ENCODE measurements at places on chromosomes 16 and 17. TPM values are rescaled to one million over a fixed set of nuclear protein-coding genes. Genes with fewer than 3 reads are reported as not detected.

Gene PRMT7
- 24.0 TPM for polyA plus RNA-seq

Gene ASPHD1
- polyA plus RNA-seq: 0.77 TPM

DNA sequence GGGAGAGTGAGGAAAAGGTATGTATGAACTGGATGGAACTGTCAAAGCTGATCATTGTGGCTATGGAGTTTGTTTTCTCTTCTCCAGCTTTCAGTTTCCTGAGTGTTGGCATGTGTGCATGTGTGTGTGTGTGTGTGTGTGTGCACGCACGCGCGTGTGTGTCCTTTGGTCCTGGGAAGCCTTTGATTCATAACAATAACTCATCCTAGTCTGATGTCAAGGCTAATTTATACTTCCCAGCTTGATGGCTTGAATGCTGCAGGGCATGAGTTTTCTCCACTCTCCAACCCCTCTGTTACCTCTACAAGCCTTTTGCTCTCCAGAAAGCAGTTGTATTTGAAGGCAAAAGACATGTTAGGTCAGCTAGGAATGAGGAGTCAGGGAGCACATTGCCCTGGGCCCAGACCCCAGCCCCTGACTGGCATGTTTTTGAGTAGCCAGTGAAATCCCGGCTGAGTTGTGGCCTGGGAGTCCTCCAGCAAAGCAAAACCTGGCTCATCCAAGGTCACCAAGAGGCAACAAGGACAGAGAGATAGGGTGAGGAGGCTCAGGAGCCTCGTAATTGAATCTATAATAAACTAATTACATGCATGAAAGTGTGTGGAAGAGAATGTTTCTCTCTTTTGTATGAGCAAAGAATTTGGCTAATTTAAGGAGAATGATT lies 8.9 kb upstream of the CDC42EP4 start:
- DNase-seq: no peak

- DNase-seq: no peak
These were observed 21.6 kb upstream of the BAHCC1 start for GRCh38 chr17:81373536-81374160.

GRCh38 chr17:48308581-48308980 lies 121.4 kb downstream of the SKAP1 start:
- no peak for DNase-seq

GRCh38 chr17:19645734-19646201 lies 2.8 kb upstream of the ALDH3A2 start:
- DNase-seq: peak; percentile 33

Gene CMIP
- polyA plus RNA-seq: 1.9 TPM

Gene SETD1A
- polyA plus RNA-seq: 1.4 TPM

- peak; percentile 32 for DNase-seq
These were observed 23.0 kb upstream of the CHMP6 start for GRCh38 chr17:80968602-80969029.

Gene TCAP
- polyA plus RNA-seq: 0.05 TPM

DNA sequence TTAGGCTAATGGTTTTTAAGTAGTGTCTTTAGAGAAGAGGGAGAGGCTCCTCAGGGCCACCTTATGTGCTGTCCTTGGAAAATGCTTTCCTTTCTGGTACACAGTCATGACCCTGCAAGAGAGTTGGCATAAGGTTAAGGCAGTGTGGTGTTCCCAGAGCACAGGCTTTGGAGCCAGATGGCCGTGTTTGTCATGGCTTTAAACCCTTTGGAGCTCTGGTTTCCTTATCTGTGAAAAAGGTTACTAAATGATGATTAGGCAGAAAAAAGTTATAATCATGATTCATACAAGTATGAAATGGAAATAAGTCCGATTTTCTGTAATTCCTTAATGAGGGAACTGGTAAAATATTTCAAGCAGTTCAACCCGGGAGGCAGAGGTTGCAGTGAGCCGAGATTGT lies 13.2 kb downstream of the UTP4 start:
- DNase-seq: peak; percentile 53

Gene COIL
- polyA plus RNA-seq: 7.3 TPM

DNA sequence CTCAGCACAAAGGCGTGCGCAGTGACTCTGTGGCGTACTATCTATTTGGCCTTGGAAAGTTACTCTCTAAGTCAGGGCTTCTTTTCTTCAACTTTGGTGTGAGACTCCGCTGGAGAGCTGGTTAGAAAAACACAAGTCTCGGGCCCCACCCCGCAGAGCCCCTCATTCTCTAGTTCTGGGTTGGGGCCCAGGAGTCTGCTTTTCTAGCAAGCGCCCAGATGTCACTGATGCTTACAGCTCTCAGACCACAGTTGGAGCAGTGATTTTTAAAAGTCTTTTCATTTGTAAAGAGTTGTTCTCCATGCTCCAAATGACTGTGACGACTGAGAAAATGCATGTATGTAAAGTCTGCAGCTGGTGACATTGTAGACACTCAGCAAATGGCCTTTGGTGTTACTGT lies 582.3 kb downstream of the WWOX start:
- no peak for DNase-seq

DNA sequence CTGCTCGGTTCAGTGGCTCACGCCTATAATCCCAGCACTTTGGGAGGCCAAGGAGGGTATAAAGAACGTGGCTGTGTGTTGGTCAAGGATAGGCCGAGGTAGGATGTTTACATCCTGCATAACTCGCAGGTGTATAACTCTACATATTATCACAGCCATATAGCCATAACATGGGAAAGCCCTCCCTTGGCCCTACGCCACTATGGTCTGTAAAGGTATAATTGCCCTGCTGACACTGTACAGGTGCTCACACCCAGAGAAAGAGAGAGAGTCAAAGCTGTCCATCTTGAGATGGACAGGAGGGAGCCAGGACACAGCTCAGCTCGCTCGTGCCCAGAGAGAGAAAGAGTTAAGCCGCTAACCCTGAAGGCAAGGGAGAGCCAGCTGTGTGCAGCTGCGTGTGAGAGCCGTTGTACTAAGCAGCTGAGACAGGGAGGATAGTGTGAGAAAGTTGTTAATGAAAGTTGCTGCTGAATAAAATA lies 30.4 kb upstream of the DHX8 start:
- peak; percentile 43 for DNase-seq

Gene TEDC2
- polyA plus RNA-seq: 1.2 TPM

DNA sequence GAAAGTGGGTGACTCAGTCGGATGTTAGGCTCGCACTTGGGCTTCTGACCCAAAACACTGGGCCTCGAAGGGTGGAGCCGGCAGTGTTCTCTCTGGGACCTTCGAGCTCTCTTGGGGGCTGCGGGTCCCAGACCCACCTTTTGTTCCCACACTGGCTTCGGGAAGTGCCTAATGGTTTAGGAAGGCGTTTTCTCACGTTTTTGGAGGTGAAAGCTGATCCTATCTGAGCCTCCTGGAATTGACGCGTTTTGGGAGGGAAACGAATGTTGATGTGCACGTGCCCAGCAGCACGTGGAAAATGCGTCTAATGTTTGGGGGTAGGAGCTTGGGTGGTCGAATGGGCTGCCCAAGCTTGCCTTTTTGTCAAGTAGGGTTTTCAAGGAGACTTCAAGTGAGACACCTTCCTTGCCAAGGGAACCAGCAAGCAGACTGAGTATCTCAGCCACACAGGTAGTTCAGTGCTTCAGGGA lies 666 bp downstream of the HGS start:
- peak; percentile 84 for DNase-seq

- DNase-seq: no peak
These were observed 1.4 kb upstream of the SLC25A10 start for GRCh38 chr17:81710514-81711308.

Gene FBXL16
- polyA plus RNA-seq: 0.07 TPM

Gene KRTAP9-8
- polyA plus RNA-seq: not detected

DNA sequence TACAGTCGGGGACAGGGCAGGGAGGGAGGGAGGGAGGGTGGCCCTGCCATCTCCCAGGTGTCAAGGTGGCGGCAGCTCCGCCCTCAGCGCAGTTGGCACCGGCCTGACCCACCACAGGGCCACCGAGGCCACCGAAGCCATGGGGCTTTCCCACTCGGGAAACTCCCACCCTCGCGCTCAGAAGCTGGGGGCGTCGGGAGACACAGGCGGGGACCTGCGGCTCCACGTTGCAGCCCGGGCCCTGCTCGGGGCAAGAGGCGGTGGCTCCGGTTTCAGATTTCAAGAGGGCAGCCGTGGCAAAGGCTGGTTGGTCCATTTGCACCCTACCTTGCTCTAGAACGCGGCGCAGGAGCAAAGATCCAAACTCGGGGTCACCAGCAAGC lies 544 bp downstream of the CYB561 start:
- DNase-seq: no peak

Gene TBCD
- polyA plus RNA-seq: 22.1 TPM

DNA sequence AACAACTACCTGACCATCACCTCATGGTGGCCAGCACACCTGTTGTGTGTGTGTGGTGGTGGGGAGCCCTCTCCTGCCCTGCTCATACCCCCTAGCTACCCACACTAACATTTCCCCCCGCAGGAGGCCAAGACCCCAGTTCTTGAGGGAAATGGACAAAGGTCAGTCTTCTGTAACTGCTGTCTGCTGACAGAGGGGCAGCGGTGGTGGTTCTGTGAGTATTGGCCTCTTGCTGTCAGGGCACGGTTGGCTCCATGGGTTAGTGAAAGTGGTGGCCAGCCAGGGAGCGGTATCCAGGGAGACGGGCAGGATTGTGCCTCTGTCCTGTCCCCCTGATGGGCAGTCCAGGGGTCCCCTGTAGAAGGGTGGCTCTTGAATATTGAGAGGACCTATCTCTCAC lies 26.2 kb downstream of the ZNF778 start:
- DNase-seq: no peak

Gene PERCC1
- polyA plus RNA-seq: not detected

DNA sequence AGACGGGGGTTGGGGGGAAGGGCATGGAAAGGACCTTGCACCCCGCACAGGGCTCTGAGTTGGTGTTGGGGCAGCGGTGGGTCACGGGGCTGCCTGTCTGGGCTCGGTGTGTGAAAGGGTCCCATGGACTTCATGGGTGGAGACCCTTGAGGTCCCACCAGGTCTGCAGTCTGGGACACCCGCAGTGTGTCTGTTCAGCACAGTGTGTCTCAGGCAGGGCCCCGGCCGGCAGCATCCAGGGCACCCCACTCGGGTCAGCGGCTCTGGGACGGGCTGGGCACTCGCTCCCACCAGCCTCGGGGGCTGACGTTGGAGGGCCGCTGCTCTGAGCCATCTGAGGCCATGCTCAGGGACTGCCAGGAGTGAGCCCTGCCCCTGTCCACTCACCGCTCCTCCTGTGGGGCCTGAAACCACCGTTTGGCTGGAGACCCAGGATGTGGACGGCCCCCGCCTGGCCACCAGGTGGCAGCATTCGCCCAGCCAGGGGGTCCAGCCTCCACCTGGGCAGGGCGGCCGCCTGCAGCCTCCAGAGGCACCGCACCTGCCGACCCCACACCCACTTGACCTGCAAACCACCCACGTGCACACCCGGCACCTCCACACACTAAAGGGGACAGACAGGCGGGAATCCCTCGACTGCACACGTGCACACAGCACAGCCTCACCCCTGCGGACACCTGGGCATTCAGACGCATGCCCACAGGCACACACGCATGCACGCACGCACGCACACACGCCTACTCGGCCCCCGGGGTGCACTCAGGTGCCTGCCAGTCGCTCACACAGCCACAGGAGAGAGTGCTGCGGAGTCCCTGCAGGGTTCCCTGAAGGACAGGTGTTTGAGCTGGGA lies 10.1 kb upstream of the ZFPM1 start:
- DNase-seq: peak; percentile 55

GRCh38 chr17:19013226-19013625 lies 8.7 kb upstream of the FAM83G start:
- DNase-seq: no peak

Gene MYH1
- polyA plus RNA-seq: not detected

- no peak for DNase-seq
These were observed 84.9 kb downstream of the RPA1 start for GRCh38 chr17:1914661-1915083.

DNA sequence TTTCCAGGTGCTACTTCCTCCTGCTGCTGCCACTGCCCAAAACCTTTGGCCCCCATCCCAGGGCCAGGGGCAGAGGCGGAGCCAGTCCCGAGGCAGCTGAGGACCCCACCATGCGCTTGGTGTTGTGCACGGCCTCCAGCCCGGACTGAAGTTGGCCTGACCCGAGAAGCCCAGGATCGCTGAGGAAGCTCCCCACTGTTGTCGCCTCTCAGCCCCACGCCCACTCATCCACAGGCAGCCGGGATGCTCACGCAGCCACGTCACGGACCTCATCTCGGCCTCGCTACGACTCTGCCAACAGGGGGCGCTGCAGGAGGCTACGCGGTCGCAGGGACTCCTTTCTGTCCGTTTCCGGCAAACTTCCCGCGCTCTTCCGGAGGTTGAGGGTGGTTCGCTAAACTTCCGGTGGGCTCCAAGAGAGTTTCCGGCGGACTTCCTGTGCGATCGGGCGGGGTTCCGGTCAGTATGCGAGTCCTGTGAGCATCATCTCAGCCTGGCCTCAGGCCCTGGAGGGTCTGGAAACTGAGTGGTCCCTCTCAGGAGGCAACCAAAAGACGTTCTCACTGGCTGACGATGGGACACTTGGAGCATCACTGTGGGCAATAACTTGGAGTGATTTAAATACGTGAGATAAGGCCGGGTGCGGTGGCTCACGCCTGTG lies 12.4 kb downstream of the ZG16B start:
- DNase-seq: peak; percentile 56

DNA sequence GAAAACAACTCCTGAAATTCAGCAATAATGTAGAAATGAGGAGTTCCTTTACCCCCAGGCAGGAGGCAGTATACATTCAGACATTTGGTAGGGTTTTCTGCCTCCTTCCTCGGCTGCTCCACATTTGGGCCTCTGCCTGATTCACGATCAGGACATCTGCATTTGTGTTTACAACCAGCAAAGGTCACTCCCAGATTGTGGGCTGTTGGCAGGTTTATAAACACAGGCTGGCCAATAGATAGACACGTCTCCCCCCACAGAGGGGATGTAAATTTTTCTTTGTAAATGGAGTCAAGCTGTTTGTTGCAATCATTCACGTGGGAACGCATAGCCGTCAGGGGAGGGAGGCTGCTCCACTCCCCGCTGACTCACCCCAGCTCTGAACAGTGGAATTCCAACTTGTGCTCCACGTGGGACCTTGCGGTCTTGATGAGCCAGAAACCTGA lies 252.1 kb upstream of the N4BP1 start:
- DNase-seq: peak; percentile 68

DNA sequence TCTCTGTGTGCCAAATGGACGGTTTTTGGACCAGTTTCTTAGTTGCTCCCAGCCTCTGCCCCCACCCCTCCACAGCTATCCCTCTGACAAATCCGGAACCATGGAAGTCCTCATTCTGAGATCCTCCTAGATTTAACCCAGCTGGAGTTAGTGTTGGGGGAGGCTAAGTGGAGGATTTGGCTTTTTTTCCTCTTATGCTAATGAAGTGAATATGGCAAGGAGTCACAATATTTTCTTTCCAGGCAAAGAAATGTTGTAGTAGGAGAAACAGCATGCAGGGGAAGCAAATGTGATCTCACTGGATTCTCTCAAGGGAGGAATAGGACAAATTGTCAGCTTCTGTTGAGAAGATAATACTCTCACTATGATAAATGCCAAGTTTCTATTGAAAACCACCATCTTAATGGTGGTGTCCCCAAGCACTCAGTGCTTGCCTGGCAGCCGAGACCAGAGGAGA lies 159.5 kb downstream of the MSI2 start:
- DNase-seq: no peak

- no peak for DNase-seq
These were observed 113.2 kb downstream of the PRKCB start for GRCh38 chr16:23948949-23949411.

GRCh38 chr16:361341-361871 lies 8.9 kb upstream of the AXIN1 start:
- DNase-seq: no peak

All from fibroblast of lung (primary cell).